Activated T-helper 1 cell treated with anti-CD3 and anti-CD28 coated beads, Interleukin-12 subunit alpha, Interleukin-12 subunit beta, Interleukin-2, Interleukin-4 antibody, amounts not matched to agents 30 ng/mL and 10 ng/mL and 1 ng/mL, durations not matched to agents 14 hours and 24 hours and 36 hours (primary cell): ENCODE measurements at places on chromosomes 3 and 15.

DNA sequence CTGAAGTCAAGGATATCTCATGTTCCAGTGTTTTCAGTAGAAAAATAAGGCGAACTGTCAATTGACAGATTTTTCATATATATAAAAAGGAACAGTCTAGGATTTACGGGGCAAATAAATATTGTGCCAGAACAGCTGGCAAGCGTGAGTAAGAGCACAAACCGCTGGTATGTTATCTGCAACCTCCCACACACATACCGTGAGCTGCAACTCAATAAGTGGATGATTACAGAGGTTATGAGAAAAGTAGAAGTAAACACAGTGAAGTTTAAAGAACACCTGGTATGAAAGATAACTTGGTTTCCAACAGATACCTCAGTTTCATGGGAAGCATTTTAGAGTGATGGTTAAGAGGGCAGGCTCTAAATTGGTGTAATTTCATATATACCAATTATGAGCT is 733.4 kb downstream of the TUSC7 start:
- no peak for DNase-seq

GRCh38 chr15:32775103-32775502 is 57.3 kb downstream of the GREM1 start:
- no peak for DNase-seq

- peak; percentile 38 for DNase-seq
Observed at GRCh38 chr15:72365844-72366243, 10.0 kb downstream of the HEXA start.

DNA sequence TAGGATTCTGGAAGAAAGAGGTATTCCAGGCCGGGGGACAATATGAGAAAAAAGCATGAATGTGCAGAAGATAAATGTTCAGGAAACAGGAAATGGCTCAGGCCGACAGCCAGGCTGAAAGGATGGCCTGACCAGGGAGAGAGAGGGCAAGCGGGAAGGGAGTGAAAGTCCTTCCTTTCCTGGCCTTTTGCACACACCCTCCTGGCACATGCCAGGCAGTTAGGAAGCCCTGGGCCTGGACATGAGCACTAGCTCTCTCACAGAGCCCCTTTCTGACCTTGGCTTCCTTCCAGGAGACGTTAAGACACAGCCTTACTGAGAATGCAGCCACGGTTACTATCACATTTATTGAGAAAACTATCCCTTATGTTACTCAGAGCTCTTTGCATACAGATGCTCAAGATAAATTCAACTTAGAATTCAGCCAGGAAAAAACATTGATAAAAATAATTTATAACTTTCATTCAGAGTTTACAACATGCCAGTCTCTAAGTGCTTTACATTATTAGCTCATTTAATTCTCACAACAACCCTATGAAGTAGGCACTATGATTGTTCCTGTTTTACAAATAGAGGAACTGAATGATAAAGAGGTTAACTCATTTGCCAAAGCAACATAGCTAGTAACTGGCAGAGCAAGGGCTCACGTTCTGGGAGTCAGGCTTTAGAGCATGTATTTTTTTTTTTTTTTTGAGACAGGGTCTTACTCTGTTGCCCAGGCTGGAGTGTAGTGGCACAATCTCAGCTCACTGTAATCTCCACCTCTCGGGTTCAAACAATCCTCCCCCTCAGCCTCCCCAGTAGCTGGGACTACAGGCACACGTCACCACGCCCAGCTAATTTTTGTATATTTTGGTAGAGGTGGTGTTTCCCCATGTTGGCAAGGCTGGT is 39.4 kb upstream of the SMAD3 start:
- DNase-seq: no peak

DNA sequence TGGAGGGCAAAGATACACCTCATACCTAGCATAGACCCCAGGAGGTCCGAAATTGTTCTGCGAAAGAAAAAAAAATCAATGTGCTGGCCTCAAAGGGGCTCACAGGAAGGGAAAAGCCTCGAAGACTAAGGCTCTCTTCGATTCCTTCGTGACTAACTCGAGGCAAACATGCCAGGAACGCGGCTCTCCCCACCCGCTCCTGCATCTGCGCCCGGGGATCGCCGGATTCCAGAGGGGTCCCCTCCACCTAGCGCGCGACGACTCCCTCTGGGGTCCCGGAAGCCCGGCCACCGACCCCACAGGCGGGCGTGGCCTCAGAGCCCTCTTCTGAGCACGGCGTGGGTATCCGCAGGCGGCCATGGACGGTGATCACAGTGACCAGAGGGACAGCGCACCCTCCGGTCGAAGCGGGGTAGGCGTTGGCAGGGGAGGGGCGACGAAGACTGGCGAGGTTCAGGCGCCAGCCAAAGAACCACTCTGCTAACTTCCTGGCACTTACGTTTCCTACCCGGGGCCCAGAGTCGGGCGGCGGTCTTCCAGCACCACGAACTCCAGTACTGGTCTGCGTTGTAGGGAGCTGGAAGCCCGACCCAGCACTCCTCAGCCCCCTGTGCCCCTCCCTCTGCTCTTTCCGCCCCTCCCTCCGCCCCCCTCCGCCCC is 515 bp upstream of the EIF3J start:
- DNase-seq: peak; percentile 73

GRCh38 chr3:152300029-152300731 is 31.5 kb downstream of the MBNL1 start:
- no peak for DNase-seq
